Amygdala (tissue), 56 donors: ENCODE measurements at places on chromosomes 1 and 21.

GRCh38 chr1:50193002-50193401, 84.3 kb downstream of the ELAVL4 start:
- no peak for DNase-seq

GRCh38 chr1:197696372-197696771, 78.9 kb downstream of the DENND1B start:
- DNase-seq = no peak

GRCh38 chr1:168792142-168792541, 63.1 kb upstream of the DPT start:
- DNase-seq = no peak

GRCh38 chr1:180343921-180344769, 114.1 kb downstream of the LHX4 start:
- peak; percentile 2 for DNase-seq

GRCh38 chr1:3584915-3585314, 26.4 kb downstream of the MEGF6 start:
- no peak for DNase-seq

DNA sequence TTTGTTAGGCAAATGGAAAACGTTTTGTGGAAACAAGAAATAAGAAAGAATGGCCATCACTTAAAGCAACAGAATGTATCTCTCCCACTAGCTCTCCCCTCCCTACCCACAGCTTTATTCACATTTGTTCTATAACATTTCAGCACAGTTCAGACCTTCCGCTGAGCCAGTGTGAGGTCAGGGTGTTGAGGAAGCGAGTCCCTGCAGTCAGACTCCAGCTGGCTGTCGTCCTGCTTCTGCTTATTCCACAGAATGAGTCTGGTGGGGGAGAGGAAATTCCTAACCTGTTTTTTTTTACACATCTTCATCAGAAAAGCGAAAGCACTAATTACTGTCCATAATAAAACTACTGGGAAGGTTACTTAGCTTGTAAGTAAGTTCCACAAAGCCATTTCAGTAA, 39.0 kb downstream of the MRPL39 start:
- no peak for DNase-seq

DNA sequence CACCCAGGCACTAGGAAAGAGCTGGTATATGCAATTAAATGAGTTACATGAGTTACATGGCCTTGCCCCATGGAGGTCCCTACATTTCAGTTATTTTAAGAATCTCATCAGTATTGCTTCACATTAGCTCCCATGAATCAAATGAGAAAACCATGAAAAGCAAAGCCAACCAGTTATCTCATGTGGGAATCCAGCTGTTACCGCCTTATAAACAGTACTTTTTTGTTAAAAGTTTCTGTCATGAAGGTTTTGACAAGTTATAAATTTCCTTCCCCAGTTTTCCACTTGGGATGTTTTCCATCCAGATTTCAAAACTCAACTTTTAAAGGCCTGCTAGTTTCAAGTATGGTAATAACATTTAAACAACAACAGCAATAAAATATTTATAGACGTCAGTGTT, 544.8 kb downstream of the NUF2 start:
- DNase-seq = no peak

- no peak for DNase-seq
These were observed at the start of gene PEAR1 for GRCh38 chr1:156893048-156893953. TSS of gene PEAR1 (plus strand) at chr1:156893718. CDS start at chr1:156903927, 10,209 bp downstream.
